ENCODE measurements at places on chromosomes 4 and X.

- DNase-seq = no peak
These were observed 150.6 kb downstream of the PRDM5 start for GRCh38 chr4:120771907-120772306.

DNA sequence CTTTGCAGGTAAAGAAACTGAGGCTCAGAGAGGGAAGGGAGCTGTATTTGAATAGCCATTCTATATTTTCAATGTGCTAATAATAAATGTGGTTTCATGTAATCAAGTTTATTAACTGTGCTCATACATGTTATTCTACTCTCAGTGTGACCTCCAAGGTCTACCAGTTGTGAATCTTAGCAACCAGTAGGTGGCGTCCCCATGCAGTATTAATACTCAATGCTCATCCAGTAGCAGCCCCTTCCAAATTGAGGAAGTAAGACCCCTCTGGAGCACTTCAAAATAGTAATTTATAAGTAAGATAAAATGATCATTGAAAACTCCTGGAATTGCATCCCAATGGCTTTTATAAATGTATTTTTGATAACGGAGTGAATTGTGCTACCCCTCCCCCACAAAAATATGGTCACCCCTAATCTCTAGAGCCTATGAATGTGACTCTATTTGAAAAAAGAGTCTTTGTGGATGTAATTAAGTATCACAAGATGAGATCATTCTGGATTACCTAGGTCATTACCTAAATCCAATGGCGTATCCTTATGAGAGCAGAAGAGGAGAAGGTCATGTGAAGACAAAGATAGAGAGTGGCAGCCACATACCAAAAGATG, 20.4 kb upstream of the SEPSECS start:
- peak; percentile 86 for DNase-seq

GRCh38 chr4:37455301-37456131, 211.0 kb downstream of the NWD2 start:
- DNase-seq = no peak

DNA sequence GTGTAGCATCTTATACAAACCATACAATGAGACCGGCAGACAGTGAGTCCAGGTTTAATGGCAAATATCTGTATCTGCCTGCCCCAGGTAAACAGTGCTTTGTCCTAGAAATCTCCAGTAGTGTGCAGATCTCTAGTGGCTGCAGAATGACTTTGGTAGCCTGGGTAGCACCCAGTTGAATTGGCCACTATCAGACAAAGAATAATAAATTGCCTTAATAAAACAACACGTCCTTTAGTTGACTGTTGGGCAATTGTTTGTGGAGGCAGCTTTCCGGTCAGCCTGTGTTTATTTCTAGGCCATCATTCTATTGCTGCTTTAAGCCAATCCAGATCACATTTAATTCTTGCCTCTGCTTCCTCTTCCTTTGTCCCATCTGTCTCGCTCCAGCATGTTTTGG, 52.5 kb downstream of the SNX25 start:
- DNase-seq = no peak

GRCh38 chr4:176271749-176272148, 2.7 kb upstream of the ASB5 start:
- DNase-seq = no peak

- peak; percentile 54 for DNase-seq
These were observed 11.7 kb downstream of the OTUD5 start for GRCh38 chrX:48945517-48946348.

DNA sequence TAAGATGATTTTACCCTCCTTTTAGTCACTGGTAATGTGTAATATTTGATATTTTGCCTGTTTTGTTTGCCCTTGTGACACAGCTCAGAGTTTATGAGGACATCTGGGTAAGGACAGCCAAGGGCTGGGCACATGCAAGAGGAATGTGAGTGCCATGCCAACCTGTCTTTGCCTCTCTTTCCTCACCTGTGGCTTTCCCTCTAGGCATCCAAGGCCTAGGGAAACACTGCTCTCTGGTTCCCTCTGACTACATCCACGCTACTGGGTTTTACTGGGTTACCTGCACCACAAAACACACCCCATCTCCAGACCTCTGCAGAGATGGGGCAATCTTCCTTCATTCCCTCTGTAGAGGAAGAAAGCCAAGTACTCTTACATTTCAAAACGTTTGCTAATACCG, 7.7 kb downstream of the HPGDS start:
- DNase-seq = no peak

DNA sequence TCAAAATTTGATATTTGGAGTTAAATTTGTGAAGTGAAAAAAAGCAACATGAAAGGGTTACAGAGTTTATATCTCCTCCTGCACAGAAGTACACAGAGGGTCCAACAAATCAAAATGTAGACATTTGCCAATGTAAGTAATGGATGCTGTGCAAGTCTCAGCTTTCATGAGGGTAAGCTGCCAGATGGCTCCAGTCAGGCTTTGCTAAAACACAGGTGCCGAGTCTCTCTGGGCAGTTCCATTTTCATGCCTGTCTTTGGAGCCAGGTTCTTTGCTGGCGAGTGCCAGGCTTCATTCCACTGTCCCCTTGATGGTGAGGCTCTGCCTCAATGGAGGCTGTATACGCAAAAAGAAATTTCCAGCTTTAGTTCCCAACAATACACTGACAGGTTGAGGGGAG, 27.9 kb downstream of the SLC4A4 start:
- no peak for DNase-seq

DNA sequence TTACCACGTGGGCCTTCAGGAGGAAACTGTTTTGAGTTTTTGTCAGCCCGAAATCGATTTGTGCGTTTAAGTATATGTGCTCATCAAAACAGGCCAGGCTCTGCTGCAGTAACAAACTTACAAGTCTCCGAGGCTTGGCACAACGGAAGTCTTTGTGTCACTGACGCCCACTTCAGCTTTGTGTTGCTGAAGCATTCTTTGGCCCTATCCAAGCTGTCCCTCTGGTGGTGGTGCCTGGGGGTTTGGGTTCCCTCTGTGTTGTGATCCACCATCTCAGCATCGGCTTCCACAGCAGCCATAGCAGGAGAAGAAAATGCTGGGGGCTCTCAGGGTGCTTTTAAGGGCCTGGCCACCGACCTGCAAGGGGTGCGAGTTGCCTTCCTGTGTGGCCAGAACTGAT, 176.4 kb downstream of the PTTG2 start:
- no peak for DNase-seq

DNA sequence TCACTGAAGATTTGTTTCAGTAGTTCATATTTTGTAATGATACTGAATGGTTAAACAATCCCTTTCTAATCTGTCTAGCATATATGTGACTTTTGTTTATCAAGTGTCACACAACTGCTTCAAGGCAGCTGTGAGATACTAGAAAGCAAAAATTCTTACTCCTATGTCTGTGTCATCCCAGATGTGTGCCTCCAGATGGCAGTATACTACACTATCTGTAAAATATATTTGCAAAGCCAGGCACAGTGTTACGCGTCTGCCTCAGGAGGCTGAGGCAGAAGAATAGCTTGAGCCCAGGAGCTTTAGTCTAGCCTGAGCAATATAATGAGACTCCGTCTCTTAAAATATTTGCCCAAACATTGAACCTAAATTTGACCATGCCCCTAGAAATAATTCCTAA, 4.0 kb downstream of the NUDT10 start:
- DNase-seq = peak; percentile 64

GRCh38 chrX:2425286-2426071, 75.3 kb downstream of the DHRSX start:
- no peak for DNase-seq

DNA sequence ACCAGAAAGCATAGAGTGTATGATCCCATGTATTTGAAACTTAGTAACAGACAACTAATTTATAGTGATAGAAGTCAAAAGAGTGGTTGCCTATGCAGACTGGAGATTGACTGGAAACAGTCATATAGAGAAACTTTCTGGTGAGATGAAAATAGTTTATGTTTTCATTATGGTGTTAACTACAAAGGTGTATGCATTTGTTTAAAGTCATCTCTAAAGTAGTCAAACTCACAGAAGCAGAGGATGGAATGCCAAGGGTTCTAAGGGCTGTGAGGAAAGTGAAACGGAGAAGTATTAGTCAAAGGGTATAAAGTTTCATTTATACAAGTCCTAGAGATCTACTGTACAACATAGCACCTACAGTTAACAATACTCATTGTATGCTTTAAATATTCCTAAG, 45.8 kb downstream of the ENOX2 start:
- DNase-seq = no peak

DNA sequence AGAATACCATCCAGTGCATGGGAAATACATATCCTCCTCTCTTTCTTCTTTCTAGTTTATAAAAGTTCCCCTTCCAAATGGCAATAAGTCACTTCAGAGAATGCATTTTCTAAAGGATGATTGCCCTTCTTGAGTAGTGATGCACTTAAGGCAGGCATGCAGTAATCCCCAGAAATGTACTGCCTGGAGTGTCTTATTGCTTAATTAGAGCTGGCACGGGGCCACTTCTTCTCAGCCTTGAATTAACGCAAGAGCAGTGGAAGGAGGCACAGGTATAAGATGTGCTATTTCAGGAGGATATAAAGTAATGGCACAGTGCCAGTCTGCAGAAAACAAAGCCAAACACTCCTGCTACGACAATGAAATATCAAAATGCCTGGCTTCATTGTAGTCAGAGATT, 371.4 kb upstream of the FAM241A start:
- DNase-seq = no peak

- DNase-seq = no peak
These were observed 197.9 kb upstream of the SPRY1 start for GRCh38 chr4:123198706-123199105.

DNA sequence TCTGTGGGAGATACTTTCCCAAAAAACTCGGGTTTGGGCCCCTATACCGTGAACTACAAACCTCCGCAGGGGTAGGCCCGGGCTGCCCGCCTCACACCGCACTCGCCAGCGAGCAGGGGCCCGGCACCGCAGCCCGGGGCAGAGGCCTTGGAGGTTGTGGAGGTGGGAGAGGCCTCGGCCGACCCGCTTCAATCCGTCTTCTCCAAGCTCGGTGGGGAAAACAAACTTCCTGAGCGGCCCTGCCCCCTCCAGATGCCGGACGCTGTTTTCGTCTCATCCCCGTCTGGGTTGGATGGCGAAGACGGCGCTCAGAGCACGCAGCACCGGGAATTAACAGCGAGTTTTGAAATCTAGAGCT, 442 bp upstream of the MCUB start:
- DNase-seq = no peak

DNA sequence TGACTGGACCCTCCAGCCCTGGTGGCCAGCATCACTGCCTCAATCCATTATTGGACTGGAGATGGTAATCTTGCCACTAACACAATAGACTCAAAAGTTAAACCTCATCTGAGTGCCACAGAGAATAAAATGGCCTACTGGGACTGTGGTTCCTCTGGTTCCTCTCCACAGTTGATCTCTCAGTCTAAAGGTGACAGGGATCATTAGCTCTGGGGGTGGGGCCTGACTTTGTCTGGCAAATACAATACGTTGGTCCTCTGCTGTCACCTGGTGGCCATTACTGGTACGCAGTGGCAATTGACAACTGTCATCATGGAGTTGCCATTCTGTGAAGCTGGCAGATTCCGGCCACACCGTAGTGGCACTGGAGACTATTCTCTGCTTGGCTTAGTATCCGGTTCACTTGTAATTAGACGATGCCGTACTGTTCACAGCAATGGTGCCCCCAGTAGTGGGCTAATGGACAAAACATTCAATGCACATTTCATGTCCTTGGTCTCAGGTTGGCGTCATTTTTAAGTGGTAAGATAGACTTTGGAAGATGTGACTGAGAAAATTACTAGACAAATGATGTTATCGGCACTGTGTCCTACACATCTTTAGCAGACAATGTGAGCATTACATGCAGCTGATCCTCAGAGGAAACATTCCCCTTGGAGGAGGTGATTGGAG, 6.7 kb downstream of the FGFBP2 start:
- DNase-seq = peak; percentile 90

DNA sequence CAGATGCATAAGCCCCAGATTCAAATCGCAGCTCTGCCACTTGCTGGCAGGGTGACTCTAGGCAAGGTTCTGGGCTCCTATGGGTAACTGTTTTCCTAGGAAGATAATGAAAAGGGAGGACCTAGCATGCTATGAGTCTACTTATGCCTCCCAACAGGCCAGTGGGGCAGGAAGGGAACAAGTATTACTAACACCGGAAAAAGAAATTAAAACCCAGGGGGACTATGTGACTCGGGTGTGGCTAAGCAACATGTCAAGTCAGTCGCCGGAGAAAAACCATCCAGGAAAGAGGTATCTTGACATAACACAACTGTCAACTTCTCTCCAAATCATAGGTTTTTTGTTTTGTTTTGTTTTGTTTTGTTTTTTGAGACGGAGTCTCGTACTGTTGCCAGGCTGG, 45.5 kb upstream of the RBPJ start:
- no peak for DNase-seq

- DNase-seq = no peak
These were observed 186.3 kb downstream of the SLC7A11 start for GRCh38 chr4:138055890-138056289.

DNA sequence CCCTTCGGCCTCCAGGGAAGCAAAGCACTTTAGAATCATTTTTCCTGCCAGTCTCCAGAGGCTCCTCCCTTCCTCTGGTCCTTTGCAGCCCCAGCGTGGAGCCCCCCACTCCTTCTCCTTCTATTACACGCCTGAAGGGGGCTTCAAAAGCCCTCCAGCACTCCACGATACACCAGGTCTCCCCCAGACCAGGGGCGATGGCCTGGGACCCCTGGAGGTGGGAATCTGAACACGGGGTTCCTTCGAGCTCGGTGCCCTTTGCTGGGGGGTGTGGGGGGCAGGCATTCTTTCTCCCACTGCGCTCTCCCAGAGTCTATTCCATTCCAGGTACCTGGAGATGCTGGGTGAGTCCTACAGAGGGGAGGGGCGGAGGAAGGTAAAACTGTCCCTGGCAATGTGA, 97.6 kb downstream of the HMX1 start:
- DNase-seq = no peak

- peak; percentile 68 for DNase-seq
These were observed 1.2 kb downstream of the PNPLA4 start for GRCh38 chrX:7925867-7926472.

- no peak for DNase-seq
These were observed 20.9 kb upstream of the USP27X start for GRCh38 chrX:49858341-49858740.

- peak; percentile 95 for DNase-seq
These were observed at the start of gene TLR10 for GRCh38 chr4:38782452-38783108. TLR10 (minus strand) TSS chr4:38782990; CDS start chr4:38775590, 7,400 bp downstream.

GRCh38 chr4:3413217-3413671, 28.5 kb upstream of the HGFAC start:
- no peak for DNase-seq

- DNase-seq = no peak
These were observed 24.2 kb upstream of the EXOC1L start for GRCh38 chr4:55795341-55795740.

DNA sequence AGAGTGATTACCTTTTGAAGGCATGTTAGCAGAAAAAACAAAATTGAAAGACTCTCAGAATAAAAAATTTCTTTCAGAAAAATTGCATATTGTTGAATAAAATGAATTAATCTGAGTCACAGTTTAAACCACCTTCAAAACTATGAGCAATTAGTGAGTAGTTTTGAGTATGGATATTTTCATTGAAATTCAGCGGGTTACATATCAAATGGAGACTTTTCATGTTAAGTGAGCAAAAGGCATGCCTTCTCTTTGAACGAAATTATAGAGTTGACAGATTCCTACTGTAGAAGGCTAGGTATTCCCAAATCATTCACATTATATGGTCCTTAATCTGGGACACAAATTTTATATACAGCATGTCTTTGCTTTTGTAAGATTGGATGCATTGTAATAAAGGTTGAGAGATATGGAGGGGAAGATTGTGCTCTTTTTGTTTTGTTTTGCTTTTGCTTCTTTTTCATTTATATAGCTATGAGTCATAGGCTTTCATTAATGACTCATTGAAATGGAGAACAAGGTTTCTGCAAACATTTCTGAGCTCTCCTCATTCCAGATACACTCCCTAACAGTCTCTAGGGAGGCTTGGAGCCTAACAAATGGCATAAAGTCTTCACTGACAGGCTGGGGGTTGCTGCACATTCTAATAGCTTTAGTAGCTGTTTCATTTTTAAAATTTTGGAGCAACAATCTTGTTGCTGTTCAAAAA, 21.6 kb downstream of the PCDH18 start:
- no peak for DNase-seq
